Cerebellar nuclear complex (tissue), 1 donor: ENCODE measurements at places on chromosomes 4 and X.
A peak's percentile ranks its signal among the peaks of the same experiment; 100 is the strongest.

- DNase-seq = no peak
Observed at GRCh38 chr4:8308144-8308543, 38.6 kb downstream of the HTRA3 start.

GRCh38 chrX:9899640-9900111 is 67.5 kb upstream of the CLDN34 start:
- DNase-seq = no peak

- DNase-seq = no peak
Observed at GRCh38 chrX:103637604-103638338, 9.0 kb downstream of the TCEAL1 start.

DNA sequence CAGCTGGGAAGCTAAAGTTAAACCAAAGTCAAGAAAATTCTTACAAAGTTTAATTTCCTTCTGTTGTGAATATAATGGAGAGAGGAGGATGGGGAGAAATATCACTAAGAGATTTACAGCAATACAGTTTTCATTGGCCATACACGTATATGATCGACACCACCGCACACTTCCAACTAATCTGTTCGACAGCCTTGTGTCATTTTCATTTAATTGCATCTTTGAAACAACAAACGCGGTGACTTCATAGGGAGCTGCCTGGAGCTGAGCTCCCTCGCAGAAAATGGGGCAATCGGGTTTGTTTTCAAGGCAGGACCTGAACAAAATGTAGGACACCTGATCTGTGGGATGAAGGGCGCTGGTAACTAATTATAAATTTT is 1.3 kb downstream of the PTPN13 start:
- DNase-seq = no peak

DNA sequence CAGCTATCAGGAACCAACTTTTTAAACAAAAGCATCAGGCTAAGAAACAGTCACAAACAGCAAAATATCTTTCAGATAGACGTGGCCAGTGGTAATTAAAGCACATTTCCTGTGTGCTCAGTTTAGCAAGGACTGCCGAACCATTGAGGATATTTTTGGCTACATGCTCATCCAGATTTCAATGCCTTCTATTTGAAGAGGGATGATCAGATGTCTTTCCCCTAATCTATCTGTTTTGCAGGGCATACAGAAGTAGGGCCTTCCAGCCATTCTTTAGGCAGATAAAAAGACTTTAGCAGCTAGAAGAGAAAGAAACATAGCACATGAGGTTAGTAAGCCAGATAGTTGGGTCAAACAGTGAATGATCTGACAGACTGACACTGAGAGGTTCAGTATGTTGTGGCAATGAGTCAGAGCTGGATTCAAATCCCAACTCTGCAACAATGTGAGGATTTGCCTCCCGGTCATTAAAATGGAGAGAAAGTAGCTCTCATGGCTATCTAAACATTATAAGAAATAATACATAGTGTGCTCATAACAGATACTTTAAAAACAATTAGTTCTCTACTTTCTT is 100.0 kb upstream of the PRKG2 start:
- DNase-seq = no peak

DNA sequence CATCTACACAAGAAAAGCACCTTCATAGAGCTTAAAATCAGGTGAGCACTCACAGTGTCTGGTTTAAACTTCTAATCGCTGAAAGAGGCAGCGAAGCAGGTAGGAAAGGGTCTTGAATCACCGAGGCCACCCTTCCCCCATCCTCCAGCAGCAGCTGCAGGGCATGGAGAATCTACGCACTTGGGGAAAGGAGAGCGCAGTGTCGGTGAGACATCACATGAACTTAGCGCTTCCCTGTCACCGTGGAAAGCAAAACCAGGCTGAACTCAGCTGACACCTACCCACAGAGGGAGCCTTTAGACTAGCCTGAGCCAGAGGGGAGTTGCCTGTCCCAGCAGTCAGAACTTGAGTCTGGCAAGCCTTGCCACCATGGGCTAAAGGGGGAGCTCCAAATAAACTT is 197.2 kb upstream of the ZFP42 start:
- no peak for DNase-seq

GRCh38 chr4:111748157-111748556 is 397.1 kb upstream of the FAM241A start:
- DNase-seq = no peak

GRCh38 chrX:128961290-128961689 is 562.0 kb downstream of the SMARCA1 start:
- DNase-seq = no peak

DNA sequence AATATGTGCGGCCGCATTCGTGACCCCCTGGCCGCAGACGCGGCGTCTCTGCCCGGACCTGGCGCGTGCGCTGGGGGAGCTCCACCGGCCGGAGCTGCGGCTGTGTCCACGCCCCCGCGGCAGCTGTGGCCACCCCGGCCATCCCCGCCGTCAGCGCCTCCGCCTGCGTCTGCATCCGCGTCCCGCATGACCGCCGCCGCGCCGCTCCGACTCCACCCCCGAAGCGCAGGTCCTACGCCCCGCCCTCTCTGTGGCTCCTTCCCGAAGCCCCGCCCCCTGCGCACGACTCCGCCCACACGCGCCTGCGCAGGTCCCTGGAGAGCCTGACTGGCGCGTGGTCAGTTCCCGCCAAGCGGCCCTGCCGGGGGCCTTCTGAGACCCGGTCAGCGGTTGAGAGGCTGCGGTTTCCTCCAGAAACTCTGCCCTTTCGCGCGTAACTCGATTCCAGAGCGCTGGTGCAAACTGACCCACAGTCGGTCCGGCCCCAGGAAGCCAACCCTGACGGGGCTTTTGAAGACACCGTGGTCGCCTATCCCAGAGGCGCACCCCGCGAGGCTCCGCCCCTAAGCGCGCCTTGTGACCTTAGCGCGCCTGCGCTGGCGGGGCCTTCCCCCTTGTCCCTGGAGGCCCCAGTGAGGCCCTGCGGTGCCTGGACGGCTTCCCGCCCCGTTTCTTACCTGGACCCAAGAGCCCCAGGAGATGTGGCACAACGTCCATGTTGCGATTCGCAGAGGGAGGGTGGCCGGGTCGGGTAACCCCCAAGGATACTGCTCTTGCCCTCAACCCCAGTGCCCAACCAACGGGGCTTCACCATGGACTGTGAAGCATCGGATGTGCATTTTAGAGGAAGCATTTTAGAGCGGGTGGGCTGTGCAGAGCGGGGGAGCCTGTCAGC is at the start of gene LAGE3:
TSS of gene LAGE3 (minus strand) at position 554 of the 895 bp plus-strand sequence. CDS start at position 188, 366 bp downstream.
- DNase-seq = peak; percentile 44
